NCI-H774 (cell line): ENCODE measurements at places on chromosomes 7 and 10.

DNA sequence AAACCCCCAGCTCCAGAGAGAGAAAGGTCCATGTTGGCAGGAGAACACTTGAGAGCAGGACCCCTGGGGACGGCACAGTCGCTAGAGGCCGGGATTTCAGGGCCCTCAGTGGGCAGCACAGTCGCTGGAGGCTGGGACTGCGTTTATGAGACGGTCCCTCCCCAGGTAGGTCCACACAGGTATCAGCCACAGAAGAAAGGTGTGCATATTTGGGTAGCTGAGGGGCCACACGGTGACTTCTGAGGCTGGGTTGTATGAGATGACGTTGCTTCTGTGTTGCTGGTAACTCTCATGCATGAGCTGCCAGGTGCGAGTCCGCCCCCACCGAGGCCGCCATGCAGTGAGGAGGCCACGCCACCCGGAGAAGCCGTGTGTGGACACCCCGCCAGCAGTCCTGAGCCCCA, 56.9 kb upstream of the PPP2R2D start:
- DNase-seq, result no peak

GRCh38 chr7:131026297-131027000, 292.4 kb upstream of the KLF14 start:
- DNase-seq, result no peak

- DNase-seq, result no peak
Observed at GRCh38 chr10:127571386-127571785, 22.3 kb downstream of the NPS start.

DNA sequence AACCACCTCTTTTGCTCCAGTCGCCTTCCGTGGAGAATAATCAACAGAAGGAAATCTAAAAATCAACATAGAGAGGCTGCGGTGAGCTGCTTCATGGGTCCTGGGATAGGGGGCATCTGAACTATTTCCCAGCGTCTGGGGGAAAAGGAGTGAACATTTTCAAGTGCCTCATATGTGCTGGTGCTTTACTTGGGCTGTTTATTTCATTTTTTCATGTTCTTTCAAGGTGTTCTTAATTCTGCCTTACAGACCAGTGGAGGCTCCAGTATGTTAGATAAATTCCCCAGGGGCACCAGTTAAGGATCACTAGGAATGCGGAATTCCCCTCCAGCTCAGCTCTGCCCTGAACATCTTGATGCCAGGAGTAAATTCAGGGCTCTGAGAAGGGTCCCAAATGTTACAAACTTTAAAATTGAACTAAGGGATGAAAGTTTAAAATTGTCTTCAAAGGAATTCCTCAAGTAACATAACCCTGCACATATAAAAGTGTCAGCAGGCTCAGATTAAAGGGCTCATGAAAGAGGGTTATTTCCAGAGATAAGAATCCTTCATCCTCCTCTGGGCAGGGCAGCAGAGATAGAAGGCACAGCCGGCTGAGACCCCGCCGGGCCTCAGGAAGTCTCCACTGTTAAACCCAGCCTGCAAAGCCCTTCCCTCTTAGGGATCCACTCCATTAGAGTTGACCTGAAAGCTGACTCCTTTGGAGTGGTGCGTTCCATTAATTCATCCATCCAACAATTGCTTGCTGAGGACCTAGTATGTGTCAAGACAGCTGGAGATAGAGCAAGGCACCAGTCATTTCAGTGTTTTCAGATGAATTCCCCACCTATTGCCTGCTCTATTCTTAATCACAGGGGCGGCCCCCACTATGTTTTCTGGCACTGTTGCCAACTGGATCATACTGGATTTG, 345.8 kb downstream of the KCNMA1 start:
- DNase-seq, result no peak

DNA sequence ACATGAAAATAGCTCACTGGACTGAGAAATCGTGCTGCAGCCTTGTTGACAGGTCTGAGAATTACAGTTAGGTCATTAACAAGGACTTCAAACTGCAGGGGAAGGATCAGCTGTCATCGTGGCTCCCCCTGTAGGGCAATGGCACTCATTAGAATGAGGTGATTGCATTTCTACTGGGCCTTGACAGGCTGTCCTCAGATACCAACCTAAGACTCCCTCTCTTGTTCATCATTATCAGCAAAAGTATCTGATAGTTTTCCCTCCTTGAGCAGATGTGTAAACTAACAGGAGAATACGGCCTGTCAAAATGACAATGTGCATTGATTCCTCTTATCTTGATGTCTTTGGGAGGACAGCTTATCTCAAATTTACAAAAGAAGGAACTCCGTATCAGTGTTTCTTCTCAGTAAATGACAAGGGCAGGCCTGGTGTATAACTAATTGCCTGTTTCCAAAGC, 648.5 kb upstream of the LRRN3 start:
- DNase-seq, result peak; percentile 10

- no peak for DNase-seq
Observed at GRCh38 chr10:12730809-12731519, 270.5 kb downstream of the CCDC3 start.

- DNase-seq, result no peak
Observed at GRCh38 chr10:132585732-132586722, 48.4 kb downstream of the INPP5A start.

- no peak for DNase-seq
Observed at GRCh38 chr7:289209-289755, 688 bp upstream of the FOXL3 start.

DNA sequence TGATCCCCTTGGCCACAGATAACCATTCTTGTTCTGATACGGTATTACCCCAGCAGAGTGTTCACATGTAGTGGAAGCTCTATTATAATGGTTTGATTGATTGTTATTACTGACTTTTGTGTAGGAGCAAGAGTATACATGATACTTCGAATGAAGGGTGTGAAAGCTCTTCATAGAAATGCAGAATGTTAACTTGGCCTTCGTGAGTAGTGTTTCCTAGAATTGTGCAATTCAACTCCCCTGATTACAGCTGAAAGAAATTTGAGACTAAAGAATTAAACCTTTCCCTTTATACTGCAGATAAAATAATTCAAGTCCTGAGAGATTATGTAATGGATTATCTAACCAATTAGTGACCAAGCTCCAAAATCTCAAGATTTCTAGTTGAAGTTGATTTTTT, 38.2 kb downstream of the MKLN1 start:
- no peak for DNase-seq

- no peak for DNase-seq
Observed at GRCh38 chr7:69889976-69890351, 291.7 kb downstream of the AUTS2 start.

DNA sequence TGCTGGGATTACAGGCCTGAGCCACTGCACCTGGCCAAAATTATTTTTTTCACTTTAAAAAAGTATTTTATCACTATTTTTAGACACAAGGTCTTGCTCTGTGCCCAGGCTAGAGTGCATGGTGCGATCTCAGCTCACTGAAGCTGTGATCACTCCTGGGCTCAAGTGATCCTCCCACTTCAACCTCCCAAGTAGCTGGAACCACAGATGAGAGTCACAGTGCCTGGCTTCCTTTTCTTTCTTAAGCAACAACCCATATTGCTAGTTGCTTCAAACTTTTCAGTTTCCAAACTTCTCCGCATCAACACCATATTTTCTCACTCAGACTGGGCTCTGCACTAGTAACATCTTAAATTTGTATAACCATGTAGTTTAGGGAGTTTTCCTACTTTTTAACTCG, 9.5 kb upstream of the SMC3 start:
- no peak for DNase-seq

DNA sequence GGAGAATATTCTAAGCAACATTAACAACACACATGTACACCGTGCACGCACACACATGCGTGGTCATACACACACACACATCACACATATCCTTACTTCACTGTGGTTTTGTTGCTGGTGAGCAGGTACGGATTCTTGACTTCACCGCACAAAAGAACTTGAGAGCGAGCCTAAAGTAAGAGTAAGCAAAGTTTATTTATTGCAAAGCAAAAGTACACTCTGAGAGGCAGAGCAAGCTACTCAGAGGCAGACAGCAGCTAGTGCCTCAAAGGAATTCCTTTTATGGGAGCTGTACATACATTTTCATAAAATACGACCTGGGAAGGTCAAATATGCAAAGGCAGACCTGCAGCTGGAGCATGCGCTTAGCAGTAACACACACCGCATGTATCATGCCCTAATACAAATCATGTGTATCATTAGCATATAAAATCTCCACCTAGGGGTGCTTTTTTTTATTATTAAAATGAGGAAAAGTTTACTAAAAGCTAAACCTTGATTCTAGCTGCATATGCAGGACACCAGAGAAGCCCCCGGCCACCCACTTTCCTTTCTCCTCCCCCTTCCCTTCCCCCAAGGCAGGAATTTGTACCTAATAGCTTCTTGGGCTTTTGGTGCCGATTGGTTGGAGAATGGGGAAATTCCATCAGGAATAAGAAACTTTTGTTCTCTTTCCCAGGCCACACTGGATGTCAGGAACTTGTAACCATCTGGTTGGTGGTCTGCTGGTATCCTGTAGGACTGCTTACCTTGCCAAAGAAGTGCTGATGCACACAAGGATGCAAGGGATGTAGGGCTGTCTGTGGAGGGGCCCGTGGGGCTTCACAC, 16.5 kb upstream of the GPR37 start:
- DNase-seq, result no peak

- no peak for DNase-seq
Observed at GRCh38 chr7:48183965-48184364, 12.7 kb downstream of the ABCA13 start.

- DNase-seq, result no peak
Observed at GRCh38 chr10:126806991-126807702, 98.1 kb upstream of the DOCK1 start.

GRCh38 chr10:24814568-24815313, 91.1 kb upstream of the ARHGAP21 start:
- no peak for DNase-seq

DNA sequence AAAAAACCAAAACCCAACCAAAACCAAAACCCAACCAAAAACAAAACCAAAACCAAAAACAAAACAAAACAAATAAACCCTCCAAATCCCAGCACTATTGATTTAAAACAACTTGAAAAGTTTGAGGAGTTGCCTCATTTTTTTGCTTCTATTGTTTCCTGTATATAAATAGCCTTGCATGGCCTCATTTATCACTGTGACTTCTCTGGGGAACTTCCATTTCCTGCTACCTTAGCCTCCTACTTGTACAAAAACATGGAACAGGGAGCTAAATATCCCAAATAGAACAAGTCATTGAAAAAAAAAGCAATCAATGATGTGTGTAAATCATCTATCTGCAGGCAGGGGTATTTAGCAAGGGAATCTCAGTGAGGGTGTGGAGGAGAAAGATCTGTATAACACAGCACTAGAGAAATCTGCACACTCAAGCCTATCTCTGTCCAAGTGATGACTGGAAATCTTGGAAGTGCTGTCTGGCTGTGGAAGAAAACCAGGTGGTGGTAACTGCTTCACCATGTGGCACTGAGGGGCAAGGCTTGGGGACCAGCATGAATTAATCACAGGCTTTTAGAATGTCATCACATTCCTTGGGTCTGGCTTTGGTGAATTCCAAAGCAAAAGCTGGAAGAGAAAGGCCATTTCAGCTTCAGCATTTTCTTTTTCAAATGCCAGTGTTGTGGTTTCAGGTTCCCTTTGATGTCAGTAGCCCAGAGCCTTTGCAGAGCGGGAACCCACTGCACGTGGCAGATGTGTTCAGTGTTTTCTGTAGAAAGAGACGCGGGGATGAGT, 349.5 kb upstream of the ZNF32 start:
- no peak for DNase-seq

DNA sequence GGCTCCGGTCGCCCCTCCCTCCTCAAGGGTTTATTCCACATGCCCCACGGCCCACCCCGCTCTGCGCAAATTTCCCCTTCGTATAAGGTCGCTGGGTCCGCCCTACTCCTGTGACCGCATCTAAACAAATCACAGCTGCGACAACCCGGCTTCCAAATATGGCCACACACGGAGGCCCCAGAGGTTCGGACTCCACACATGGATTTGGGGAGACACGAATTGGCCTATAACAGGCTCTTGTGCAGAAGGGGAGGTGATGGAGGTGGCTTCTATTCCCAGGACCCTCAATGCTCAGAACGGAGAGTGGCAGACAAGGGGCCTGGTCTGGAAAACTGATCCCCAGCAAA, 90.1 kb downstream of the FOXL3 start:
- DNase-seq, result no peak

GRCh38 chr10:23824822-23825221, 384.1 kb upstream of the KIAA1217 start:
- DNase-seq, result no peak

DNA sequence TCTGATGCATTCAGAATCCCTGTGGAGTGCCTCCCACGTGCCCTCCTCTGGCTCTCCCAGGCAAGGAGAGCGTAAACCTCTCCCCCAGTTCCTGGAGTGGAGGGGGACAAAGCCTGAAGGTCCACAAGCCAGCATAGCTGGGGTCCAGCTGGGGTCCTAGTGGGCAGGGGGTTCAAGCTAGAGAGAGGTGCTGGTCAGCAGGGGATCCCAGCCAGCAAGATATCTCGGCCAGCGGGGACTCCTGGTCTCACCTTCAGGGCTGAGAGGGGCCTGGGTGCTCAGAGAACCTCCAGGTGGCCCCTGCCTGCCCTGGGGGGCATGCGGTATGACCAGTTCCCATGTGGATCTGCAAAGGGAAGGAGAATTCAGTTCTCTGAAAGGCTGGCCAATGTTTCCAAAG, 413.7 kb downstream of the TCERG1L start:
- no peak for DNase-seq

DNA sequence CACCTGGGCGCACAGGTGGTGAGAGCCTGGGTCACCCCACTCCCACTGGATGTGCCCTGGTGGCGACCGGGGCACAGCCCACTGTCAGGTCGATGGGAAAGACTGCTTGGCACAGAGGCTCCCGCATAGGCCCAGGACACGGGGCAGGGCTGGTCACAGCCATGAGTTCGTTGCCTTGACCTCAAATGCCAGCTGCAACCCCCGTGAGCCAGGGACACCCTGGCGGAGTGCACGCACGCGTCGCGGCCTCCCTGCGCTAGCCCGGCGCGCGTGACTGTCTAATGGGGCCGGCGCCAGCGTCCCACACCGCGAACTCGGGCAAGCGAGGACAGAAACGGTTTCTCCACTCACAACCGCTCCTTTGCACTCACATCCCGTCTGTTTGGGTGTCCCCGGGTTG, 267.4 kb downstream of the USP6NL start:
- DNase-seq, result no peak

- DNase-seq, result no peak
Observed at GRCh38 chr10:103683851-103684250, 171.5 kb downstream of the SH3PXD2A start.

DNA sequence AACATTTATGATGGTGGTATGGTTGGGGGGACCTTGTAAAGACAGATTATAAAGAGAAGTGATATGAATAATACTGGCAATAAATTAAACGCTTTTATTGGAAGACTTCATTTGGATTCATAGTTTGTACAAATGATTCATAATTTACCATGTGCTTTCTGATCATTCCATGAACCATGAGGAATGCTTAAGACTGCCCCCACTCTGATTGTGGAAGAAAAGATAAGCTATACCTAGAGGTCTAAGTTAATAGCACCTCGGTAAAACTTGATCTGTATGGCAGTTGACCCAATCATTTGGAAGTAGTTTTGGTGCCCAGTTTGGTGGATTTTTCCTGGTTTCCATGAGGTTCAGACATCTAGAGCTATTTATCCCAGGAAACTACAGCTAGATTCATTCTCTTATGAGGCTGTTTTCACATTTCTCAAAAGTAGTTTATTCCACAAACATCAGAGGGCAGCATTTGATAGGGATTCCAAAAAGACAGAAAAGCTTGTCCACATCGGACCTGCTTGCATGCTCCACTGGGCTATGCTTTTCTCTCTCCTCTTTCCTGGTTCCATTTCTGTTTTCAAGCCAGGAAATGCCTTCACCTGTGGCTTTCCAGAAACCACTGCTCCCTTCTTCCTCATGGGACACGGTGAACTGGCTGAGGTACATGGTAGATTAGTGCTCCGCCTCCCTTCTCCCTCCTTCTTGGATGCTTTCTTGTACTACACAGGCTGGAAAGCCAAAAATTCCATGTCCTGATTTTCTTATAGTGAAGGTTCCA, 29.2 kb downstream of the TFAM start:
- DNase-seq, result peak; percentile 36

GRCh38 chr10:52526251-52526823, 212.3 kb downstream of the DKK1 start:
- DNase-seq, result no peak
